Testis (tissue), 5 donors: ENCODE measurements at places on chromosomes 16 and 17. TPM values are rescaled to one million over a fixed set of nuclear protein-coding genes. Genes with fewer than 3 reads are reported as not detected.

- DNase-seq, result no peak
Measured at GRCh38 chr16:10675216-10675615, 19.5 kb downstream of the TEKT5 start.

DNA sequence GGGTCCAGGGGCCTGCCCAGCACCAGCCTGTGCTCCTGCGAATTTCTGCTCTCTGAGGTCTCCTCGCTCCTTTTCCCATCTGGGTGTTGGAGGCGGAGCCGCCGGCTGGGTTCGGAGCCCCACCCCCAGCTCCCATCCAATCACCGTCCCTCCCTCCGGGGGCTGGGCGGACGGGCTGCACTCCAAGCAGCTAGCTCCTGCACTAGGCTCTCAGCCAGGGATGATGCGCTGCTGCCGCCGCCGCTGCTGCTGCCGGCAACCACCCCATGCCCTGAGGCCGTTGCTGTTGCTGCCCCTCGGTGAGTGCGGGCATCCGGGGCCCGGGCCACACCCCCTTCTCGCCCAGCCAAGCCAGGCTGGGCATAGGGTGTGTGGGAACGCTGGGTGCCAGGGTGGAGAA lies at the start of gene NRN1L:
Gene NRN1L (plus strand): TSS at position 202 of the 400 bp plus-strand sequence. CDS start 19 bp downstream, at position 221.
- peak; percentile 93 for DNase-seq

DNA sequence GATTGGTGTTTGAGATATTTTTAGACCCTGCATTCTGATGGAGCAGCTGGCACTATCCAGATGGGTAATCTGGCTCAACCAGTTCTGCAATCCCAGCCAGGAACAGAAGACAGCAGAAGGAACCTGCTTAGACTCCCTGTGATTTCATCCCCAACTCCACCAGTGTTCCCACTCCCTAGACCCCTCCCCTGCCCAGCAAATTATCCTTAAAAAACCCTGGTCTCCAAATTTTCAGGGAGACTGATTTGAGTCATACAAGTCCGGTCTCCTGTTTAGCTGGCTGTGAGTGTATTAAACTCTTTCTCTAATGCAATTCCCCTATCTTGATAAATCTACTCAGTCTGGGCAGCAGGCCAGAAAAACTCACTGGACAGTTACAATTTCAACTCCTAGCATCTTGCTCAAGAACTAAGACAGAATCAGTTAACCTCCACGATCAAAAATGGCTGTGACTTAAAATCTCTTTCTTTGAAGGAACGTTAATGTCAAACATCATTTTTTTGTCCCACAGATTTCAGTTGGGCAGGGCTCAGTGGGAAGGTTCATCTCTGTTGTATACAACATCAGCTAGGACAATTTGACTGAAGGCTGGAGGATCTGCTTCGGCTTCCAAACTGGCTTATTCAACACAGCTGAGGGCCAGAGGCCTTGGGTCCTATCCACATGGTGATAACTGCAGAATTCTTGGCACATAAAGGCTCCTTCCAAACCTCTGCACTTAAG lies 4.9 kb upstream of the RBL2 start:
- DNase-seq, result peak; percentile 72

DNA sequence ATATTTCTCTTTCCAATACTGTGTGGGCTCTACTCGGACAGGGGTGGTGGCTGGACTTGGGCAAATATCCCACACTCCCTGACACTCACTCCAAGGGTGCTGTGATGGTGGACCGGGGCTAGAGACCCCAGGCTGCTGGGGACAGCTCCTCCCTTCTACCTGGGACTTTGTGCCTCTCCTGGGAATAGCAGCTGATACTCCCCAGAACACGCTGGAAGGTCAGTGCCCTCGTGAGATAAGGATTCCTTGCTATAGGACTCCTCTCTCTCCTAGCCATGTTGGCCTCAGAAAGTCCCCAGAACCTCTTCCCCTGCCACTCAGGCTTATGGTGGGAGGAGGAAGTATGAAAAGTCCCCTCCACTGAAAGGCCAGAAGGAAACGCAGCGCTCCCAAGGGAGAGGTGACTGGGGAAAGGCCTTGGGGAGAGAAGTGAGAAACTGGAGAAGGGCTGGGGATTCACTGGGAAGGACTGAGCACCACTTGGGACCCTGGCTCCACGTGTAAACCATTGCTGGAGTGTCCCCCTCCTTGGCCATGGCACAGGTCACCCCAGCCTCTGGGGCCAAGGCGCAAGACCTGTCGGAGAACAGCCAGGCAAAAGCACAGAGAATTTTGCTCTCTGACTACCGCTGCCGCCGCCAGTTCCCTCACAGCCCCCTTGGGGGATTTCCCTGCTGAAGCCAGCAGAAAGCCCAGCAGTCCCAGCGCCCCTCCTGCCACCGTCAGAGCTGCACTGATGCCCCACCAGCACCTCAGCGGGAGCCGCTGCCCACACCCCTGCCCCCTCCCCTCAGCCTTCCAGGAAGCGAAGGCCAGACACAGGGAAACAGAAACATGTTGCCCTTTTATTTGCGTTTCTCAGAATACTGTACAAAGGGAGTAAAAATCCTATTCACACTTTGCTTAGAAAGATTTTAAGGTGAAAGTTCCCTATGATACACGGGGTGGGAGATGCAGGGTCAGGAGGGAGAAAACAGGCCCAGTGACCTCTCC lies 2.1 kb upstream of the GSDMB start:
- DNase-seq, result peak; percentile 22

GRCh38 chr17:35170968-35171771 lies 23.0 kb downstream of the SLC35G3 start:
- DNase-seq, result no peak

DNA sequence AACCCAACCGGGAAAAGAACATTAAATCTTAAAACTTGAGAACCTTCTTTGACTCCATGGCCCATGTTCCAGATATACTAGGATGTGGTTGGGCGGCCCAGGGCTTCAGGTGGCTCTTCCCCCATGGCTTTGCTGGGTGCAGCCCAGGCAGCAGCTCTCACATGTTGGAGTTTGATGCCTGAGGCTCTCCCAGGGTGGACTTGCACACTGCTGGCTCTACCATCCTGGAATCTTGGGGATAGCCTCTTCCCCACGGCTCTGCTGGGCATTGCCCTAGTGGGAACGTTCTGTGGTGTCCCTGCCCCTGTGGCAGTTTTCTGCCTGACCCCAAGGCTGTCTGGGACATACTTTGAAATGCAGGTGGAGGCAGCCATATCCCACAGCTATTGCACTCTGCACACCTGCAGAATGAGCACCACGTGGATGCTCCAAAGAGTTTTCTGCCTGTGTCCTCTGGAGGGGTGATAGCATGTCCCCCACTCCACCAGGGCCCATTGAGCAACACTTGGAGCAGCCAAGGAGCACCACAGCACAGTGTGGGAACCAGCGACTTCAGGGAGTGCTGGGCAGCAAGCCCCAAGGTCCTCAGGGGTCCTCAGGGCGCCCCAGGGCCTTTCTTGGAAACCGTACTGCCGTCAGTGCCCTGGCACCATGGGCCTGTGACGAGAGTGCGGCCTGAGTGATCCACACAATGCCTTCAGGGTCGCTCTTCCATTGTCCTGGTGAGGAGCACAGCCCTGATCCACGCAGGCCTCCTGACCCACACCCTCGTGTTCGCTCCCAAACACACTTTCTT lies 70.8 kb downstream of the GOSR1 start:
- no peak for DNase-seq

- no peak for DNase-seq
Measured at GRCh38 chr17:8137645-8138373, 13.9 kb upstream of the HES7 start.

Gene RABEP2
- 14.2 TPM for polyA plus RNA-seq

Gene HS3ST2
- 0.88 TPM for polyA plus RNA-seq

Gene PMFBP1
- polyA plus RNA-seq, result 24.3 TPM
